Stimulated activated CD4-positive, alpha-beta T cell treated with anti-CD3 and anti-CD28 coated beads, TNF-alpha, amount 100 ng/mL, for 4 hours (primary cell): ENCODE measurements at places on chromosomes 7 and 10.

- DNase-seq, result no peak
These were observed 4.7 kb downstream of the BLVRA start for GRCh38 chr7:43763183-43763582.

DNA sequence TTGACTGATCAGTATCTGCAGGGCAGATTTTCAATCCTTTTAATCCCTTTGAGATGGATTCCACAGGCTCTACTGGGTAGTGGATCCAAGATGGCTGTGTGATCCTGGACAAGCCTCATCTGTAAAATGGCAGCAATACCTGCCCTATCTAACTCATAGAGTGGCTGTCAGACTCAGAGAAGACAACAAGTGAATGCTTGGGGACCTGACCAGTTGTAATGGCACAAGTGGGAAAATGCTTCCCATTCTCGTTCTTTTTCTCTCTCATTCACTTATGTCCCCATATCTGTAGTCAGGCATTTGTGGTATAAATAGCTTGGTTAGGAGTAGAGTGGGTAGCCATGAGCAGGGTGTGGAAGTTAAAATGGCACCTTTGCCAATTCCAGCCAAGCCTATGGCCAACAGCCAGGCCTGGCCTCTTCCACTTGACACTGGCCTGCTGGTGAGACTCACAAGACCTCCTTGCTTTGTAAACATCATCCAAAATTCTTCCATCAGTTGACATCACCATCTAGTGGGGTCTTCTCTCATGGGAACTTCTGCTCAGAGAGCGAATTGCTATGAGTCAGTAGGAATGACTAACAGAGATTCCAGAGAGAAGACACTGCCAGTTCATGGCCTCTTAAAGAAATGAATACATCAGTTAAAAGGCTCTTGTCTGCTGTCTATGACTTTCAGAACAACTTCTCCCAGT lies 150.1 kb downstream of the PLPP4 start:
- DNase-seq, result no peak

- DNase-seq, result no peak
These were observed 1.9 kb downstream of the PSD start for GRCh38 chr10:102416695-102417094.

DNA sequence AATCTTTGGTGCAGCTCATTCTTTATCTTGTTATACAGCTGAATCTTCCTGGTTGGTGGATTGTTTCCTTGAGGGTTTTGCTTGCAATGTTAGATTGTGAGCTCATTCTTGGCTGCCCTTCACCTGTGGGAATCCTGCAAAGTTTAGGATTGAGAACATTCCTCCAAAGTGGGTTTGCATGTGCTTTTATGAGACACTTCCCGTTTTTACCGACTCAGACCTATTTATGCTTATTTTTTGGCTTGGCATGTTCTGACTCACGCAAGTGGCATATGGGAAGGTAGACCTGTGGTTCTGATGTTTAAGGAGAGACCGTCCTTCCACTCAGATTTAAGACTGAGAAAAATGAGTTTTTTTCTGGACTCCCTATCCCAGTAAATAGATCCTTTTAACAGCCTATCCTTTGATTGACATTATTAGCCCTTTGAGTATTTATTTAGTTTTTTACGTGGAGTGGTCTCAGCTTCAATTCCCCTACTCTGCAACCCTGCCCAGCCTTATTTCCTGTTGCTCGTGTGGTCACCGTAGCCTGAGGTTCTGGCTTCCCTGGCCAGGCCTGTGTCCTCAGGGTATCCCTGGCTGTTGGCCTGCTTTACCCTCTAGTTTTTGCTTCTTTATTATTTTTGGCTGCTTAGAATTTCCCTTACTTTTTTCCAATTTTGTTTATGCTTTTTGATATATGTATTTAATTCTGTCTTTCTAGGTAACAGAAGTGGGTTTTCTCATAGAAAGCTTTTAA lies 13.4 kb upstream of the PRF1 start:
- DNase-seq, result no peak

- no peak for DNase-seq
These were observed 24.9 kb downstream of the LRRC20 start for GRCh38 chr10:70357565-70357964.

- no peak for DNase-seq
These were observed 215.2 kb downstream of the RPS24 start for GRCh38 chr10:78248651-78249464.

GRCh38 chr10:93852476-93853095 lies 41.2 kb upstream of the SLC35G1 start:
- DNase-seq, result no peak

GRCh38 chr7:124074007-124074406 lies 41.1 kb upstream of the TMEM229A start:
- no peak for DNase-seq

- no peak for DNase-seq
These were observed 47.2 kb downstream of the SORBS1 start for GRCh38 chr10:95513941-95514392.

DNA sequence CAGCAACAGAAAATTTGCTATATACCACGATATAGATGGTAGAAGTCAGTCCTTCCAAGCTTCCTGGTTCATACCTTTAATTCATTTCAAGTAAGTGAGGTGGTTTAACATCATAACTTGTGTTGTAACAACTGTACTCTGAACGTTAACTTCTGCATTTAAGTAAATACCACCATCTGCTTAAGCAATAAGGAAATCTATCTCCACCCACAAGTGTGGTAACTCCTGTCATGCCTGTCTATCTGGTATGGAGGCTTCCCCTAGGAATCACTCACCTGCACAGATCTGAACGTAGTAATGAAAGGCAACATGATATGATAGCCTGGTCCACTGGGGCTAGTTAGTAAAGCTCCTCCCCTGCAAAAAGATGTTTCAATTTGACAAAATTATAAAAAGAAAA lies 2.3 kb downstream of the ERLIN1 start:
- no peak for DNase-seq
